ENCODE measurements at places on chromosomes 13 and 19. TPM values are rescaled to one million over a fixed set of nuclear protein-coding genes. Genes with fewer than 3 reads are reported as not detected.
A peak's percentile ranks its signal among the peaks of the same experiment; 100 is the strongest.

GRCh38 chr19:51904331-51905165 lies at the start of gene ZNF649:
TSS of gene ZNF649 (minus strand) at chr19:51905017. CDS start at chr19:51900107, 4,910 bp downstream.
- DNase-seq: peak; percentile 92

GRCh38 chr13:62631619-62632018 lies 1216.0 kb upstream of the PCDH20 start:
- no peak for DNase-seq

DNA sequence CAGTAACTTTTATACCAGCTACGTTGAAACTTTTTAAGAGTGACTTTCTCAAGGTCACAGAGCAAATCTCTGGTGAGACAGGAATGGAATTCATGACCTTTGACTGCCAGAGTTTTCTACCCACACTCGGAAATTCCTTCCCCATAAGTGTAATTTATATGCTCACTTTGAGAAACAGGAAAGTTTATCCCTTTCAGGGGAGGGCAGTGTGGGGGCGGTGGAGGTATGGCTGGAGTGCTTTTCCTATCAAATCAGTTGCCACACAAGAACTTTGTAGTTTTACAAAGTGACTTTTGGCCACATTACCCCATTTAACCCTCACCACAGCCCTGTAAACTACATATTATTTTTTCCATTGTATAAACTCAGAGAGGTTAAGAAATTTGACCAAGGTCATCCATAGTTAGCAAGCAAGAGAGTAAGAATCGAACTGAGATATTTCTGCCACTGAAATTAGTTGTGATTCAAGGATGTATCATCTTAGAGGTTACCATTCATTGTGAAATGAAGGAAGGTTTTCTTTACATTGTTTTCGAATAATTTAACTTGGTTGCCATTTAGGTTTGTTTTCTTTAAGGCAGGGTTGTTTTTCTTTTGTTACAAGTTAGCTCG lies 5.9 kb downstream of the KLF12 start:
- DNase-seq: no peak

CNFN gene
- total RNA-seq: not detected

- DNase-seq: peak; percentile 37
These were observed 588 bp downstream of the DNASE2 start for GRCh38 chr19:12880551-12881171.

- DNase-seq: no peak
These were observed 8.2 kb downstream of the BCAT2 start for GRCh38 chr19:48802623-48803022.

- no peak for DNase-seq
These were observed 14.4 kb downstream of the MEF2B start for GRCh38 chr19:19155495-19156219.

GRCh38 chr19:1182727-1183126 lies 8.7 kb upstream of the SBNO2 start:
- DNase-seq: no peak
